Dorsolateral prefrontal cortex (tissue), 122 donors: ENCODE measurements at places on chromosomes 5 and 9. TPM values are rescaled to one million over a fixed set of nuclear protein-coding genes. Genes with fewer than 3 reads are reported as not detected.

- DNase-seq, result no peak
These were observed 143.6 kb downstream of the MRPS30 start for GRCh38 chr5:44952376-44952775.

The PRDM9 gene
- total RNA-seq, result not detected

The DMRTA1 gene
- 0.41 TPM for total RNA-seq

DNA sequence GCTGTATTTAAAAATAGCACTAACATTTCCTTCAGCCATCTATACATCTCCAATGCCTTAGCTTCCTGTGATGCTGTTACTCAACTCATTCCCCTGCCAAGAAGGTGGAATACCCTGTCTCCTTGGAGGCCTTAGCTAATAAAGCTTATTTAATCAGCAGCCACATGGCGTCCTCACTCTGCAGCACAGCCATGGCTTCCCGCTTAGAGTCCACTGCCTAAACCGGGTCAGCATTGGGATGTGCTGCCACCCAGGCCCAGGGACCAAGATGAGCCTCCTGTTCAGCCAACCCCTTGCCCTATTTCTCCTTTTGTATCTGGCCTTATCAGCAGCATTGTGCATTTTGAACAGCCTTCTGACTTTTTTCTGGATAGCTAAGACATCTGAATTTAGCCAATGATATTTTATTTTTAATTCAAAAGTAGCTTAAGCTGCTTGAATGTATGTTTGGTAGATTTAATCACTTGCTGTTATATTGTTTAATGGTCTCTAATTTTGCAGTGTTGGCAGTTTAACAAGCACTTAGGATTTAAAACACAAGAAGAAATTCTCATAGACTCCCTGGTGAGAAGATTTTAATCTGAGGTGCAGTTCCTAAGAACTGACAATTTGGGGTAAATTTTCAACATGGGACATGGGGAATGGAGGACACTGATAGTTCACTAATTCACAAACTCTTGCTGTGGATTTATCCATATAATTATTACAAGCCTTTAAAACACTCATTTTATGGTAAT is 113.0 kb downstream of the RPS23 start:
- DNase-seq, result peak; percentile 42

GRCh38 chr5:168680395-168680794 is 101.2 kb upstream of the PANK3 start:
- no peak for DNase-seq

GRCh38 chr5:67957374-67957773 is 258.2 kb upstream of the PIK3R1 start:
- DNase-seq, result no peak

- DNase-seq, result no peak
These were observed 31.0 kb downstream of the GLDC start for GRCh38 chr9:6614489-6614888.

- DNase-seq, result no peak
These were observed 122.0 kb upstream of the FER start for GRCh38 chr5:108625654-108626053.

- DNase-seq, result no peak
These were observed 27.4 kb downstream of the SNX30 start for GRCh38 chr9:112777914-112778313.

DNA sequence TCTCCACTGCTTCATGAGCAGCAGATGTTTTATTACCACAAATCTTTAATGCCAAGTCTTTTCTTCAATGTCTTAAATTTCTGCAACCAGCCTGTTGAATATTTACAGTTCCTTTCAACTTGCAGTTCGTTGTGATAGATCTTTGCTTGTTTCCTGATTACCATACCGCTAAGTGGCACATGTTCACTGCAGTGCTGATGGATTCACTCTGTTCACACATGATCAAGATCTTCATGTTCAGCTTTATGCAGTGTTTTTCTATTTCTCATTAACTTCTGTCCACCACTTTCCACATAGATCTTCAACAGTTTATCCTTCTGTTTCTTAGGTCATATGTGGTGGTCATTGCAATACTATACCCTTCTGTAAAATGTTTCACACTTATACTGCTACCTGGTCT is 280.6 kb downstream of the EPB41L4A start:
- no peak for DNase-seq

DNA sequence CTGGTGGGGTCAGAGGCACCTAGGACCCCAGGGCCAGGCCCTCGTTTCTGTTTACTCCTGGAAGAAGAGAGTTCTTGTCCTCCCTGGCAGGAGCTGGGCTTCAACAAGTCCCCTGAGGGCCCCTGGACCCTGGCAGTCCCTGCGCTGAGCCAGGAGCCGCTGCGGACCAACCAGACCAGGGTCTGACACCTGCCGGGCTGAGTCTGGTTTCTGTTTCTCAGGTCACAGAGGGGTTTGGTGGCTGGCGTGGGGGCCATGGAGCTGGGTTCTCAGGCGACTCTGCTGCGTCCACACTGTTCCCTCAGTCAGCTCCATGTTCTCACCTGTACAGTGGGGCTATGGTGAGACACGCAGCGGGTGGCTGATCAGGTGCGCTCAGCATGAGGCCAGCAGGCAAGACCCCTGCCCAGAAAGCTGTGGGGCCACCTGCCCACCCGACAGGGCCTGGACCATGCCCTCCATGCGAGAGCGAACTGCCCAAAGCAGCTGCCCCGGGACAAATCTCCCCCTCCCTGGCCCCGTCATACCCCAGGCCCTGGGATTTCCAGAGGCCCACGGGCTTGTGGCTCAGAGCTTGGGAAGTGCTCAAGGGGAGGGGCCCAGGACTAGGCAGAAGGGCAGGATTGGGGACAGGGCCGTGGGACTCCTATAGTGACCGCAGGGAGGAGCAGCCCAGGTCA is 17.9 kb upstream of the NOTCH1 start:
- DNase-seq, result no peak

The TLE1 gene
- 59.0 TPM for total RNA-seq

- DNase-seq, result peak; percentile 25
These were observed 112.6 kb downstream of the CACNA1B start for GRCh38 chr9:137989999-137990715.

DNA sequence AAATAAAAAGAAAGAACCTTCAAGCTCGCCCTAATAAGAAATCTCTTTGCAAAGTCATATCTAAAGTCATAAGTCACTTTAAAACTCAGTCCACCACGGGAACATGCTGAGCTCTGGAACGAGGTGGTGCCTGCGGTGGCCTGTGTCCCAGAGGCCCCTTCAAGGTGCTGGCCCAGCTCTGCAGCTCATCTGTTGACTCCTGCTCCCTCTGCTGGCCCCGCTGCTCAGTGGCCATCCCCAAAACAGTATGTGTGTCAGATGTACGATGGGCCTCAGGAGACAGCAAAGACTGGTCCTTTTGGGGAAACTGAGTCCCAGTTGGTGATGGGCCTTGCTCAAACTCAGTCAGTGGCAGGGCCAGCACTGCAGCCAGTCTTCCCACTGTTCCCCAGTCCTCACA is 22.8 kb upstream of the FOXB2 start:
- DNase-seq, result peak; percentile 43

The INSYN2B gene
- 9.7 TPM for total RNA-seq

The IL7R gene
- 0.21 TPM for total RNA-seq

The RALGPS1 gene
- total RNA-seq, result 76.8 TPM

The DOCK8 gene
- total RNA-seq, result 14.1 TPM

GRCh38 chr5:127925916-127926315 is 157.7 kb upstream of the SLC12A2 start:
- DNase-seq, result no peak

- no peak for DNase-seq
These were observed 34.2 kb downstream of the MTAP start for GRCh38 chr9:21836437-21837161.

The PCDHGA5 gene
- 9.4 TPM for total RNA-seq

- DNase-seq, result no peak
These were observed 17.7 kb downstream of the CMBL start for GRCh38 chr5:10289991-10290390.

- no peak for DNase-seq
These were observed 15.3 kb downstream of the FAM169A start for GRCh38 chr5:74850789-74851425.
